Amniotic epithelial cell (primary cell): ENCODE measurements at places on chromosomes 1 and 21.

- DNase-seq, result peak; percentile 72
Observed at GRCh38 chr1:6803357-6803756, 18.1 kb downstream of the CAMTA1 start.

DNA sequence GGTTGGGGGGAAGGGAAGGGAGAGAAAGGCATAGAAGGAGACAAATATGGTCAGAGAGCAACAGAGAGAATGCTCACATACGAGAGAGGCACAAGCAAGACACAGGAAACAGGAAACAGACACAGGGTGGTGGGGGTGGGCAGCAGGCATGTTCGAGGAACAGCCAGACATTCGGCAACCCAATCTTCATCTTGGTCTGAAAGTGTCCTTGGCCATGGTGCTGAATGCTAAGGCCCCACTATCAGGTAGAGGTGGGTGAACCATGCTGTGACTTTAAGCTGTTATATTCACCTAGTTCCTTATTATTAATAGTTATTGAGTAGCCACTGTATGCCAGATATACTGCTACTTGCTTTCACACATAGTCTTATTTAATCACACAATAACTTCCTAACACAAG lies 109.2 kb downstream of the DDX20 start:
- DNase-seq, result no peak

DNA sequence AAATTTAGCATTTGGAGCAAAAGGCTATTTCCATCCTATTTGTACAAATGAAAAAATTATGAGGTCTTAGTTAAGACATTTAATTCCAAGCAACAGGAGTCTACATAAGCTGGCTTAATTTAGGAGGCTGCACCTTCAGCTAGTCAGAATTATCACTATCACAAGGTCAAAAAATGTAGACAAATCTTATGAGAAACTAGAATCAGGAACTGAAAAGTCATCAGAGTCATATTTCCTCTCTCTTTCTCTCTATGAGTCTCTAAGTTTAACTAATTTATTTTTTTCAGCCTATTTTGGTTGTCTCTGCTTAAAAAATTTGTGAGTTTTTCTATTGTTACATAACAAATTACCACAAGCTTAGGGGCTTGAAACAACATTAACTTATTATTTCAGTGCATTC lies 807.1 kb upstream of the PRMT6 start:
- no peak for DNase-seq

GRCh38 chr1:188129856-188130838 lies 1301.4 kb downstream of the PLA2G4A start:
- DNase-seq, result no peak

GRCh38 chr1:179154437-179154836 lies 72.6 kb downstream of the TOR3A start:
- no peak for DNase-seq

- no peak for DNase-seq
Observed at GRCh38 chr1:225811622-225812487, 1.9 kb downstream of the EPHX1 start.

- peak; percentile 41 for DNase-seq
Observed at GRCh38 chr21:42164064-42164789, 54.7 kb upstream of the ABCG1 start.

DNA sequence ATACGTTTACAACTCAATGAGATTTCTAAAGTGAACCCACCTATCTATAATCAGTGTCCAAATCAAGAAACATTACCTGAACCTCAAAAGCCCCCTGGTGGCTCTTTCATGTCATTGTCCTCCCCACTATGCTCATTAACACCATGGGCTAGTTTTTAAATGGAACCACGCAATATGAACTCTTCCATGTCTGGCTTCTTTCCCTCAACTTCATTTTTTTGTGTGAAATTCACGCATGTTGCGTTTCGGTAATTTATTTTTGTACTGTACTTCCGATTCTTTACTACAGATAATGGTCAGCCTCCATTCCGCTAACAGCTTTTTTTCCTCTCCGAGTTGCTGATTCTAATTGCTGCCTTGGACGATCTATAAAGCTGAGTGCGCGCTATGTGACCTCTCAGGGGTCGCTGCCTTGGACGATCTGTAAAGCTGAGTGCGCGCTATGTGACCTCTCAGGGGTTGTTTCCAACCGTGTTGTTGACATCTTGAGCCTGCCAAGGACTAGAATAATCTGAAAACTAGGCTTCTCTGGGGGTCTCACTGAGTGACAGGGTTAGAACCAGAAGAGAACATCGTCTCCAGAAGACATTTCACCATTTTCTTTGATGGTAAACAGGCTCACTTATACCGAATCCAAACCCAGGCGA lies 1.1 kb upstream of the CACYBP start:
- DNase-seq, result peak; percentile 52

GRCh38 chr21:35924714-35925301 lies 135.5 kb downstream of the SETD4 start:
- DNase-seq, result peak; percentile 77

DNA sequence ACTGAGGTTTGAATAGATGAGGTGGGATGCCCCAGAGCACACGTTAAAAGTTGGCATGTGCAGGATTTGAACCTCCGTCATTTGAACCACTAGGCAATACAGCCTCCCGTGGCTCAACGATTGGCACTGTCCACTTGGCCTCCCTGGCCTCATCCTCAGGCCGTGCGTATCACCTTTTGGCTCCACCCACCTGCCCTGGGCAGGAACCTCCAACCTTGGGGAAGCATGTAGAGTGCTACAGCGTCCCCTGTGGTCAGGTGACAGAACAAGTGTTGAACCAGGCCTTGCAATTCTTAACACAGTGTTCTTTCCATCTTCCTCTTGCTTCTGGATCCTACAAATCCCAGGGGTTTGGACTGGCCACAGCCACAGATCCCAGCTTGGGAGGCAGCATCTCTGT lies 112.6 kb downstream of the PAX7 start:
- no peak for DNase-seq

- no peak for DNase-seq
Observed at GRCh38 chr1:110593902-110594301, 12.3 kb downstream of the KCNA2 start.

DNA sequence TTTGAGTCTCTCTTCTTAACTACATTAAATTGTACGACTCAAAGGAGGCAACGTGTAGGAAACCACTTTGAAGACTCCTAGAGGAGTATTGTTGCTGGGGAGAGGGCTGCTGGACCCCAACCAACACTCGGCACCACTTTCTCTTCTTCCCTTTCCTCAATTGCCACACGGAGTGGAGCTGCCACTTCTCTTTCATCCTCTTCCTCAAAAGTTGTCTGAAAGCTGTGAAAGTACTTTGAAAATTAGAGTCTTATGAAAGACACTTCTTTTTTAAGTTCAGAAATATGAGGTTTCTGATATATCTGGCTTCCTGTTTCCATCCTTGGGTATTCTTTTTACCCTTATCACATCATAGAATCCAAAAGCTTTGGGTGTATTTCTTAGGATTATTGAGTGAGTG lies 59.5 kb downstream of the MRPS6 start:
- no peak for DNase-seq

GRCh38 chr1:185987611-185988321 lies 253.6 kb downstream of the HMCN1 start:
- DNase-seq, result no peak

DNA sequence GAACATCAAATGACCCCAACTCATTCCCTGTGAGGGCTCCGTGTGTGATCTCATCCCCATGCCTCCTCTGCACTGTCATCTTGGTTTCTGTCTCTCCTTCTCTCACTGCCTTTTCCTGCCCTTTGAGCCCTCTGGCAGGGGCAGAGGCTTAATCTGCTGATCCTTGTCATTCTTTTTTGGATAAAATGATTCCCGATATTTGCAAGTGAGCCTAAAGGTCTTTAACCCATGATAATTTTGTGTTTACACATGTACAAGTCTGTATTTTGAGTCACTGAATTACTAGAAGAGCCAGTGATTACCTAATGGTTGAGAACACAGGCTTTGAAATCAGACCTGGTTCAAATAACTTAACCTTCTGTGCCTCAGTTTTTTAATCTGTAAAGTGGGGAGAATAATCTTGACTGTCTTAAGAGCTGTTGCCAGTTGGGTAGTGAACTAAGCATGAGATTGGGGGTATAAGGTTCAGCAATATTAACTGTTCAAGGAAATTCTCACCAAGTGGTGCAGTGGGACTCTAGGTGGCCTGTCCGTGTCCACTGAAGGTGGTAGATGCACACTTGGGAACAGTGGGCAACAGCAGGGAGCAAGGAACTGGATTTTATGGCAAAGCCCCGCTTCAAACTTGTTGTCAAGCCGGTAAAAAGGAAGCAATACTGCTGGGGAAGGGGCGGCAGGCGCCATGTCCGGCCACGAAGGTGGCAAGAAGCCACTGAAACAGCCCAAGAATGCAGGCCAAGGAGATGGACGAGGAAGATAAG lies 1.6 kb downstream of the ECHDC2 start:
- DNase-seq, result no peak

DNA sequence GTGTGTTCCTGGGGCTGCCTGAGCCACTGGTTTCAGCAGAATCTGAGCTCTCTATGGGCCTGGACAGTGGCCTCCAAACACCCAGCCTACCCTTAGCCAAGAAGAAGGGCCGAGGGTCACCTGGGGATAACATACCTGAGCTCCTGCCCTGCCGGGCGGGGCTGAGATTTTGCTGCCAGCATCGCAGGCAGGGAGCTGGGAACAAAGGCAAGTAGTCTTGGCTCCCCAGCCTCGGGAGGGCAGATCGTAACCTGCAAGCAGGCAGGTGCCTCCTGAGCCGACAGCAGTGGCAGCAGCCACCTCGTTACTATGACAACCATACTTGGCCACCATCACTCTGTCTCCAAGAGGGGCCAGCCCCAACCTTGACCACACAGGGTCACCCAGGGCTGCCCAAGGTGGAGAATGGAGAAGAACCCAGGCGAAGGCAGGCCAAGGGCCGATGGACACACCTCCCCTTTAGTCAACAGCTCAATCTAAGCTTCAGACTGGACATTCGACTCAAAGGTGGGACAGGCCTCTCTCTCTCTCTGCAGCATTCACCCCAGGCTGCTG lies 54.6 kb downstream of the TOMM20 start:
- DNase-seq, result no peak

DNA sequence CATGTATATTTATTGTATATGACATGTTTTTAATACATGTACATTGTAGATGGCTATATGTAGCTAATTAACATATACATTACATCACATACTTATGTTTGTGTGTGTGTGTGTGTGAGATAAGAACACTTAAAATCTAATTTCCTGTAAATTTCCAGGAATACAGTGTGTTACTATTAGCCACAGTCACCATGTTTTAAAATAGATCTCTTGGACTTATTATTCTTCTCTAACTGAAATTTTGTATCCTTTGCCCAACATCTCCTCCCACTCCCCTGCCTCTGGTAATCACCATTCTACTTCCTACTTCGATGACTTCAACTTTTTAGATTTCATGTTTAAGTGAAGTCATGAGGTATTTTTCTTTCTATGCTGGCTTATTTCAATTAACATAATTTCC lies 64.8 kb downstream of the FCRL5 start:
- no peak for DNase-seq

DNA sequence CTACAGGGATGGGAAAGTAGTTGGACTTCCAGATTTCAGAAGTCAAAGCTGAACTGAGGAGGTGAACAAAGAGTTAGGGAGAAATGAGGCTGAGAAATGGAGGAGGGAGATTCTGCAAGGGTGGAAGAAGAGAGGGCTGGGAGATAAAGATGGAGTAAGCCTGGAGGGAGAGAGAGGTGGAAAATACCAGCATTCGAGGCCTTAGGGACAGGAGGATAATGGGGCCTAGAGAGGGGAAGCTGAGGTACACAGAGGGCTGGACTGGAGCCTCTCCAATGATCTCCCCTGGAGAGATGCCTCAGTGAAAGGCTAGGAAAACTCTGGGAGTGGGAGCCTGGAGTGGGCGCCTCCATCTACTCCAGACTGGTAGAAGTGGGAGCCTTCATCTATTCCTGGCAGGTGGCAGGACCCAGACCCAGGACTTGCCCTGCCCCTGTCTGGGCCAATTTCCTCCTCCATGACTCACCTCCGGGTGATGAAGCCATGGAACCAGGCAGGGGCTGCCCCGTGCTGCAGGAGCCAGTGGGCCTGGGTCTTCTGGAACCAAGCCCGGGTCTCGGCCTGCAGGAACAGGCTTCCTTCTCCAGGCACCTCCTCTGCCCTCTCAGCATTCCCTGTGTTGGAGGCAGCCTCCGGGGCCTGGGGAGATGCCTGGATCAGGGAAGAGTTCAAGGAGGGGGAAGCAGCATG lies 1.9 kb downstream of the SH2D2A start:
- DNase-seq, result no peak

DNA sequence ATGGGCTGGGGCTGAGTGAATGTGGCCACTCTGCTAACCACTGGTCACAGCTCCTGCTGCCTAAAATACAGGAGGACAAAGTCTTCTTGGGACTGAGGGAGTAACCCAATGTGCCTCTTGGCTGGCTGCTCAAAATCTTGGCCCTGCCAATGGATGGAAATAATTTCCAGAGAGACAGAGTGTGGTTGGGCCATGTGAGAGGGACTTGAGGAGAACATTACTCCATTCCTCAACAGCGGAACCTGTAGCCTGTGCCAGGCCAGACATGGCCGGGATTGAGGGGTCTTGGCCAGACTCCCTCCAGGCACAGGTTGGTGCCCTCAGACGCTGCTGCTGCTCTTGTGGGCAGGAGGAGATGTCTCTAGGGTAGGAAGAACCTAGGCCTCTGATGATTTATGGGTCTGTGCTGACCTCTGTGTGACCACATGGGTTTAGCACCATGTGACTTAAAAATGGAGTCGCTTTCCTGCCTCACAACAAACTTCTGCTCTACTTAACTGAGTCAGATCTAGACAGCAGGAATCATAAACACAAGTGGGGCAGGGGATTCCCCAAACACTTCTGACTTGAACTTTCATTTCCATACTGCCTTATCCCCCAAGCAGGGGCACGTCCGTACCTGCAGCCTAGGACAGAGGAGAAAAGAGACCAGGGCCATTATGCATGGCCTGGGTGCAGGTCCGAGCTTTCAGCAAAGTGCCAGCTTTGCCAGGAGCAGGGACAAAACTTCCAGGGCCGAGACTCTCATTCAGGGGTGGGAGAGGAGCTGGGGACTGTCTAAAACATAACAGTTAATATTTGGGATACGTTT lies 79.2 kb downstream of the CD34 start:
- peak; percentile 80 for DNase-seq

DNA sequence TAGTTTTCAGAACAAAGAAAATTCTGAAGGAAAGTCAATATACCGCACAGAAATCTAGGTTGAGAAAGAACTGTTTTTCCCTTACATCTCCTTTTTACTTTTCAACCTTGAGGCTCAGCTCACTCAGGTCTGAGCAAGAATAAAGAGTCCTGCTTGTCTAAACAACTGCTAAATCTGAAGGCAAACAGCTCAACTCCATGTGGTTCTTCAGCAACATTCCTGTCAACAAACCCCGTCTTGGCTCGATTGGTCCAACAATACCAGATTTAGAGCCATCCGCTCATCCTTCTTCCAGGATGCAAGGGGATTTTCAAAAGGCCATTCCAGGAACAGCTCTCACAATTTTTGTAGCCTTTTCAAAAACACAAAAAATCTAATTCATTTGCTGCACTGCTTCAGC lies 119.8 kb downstream of the HLCS start:
- peak; percentile 40 for DNase-seq

- peak; percentile 86 for DNase-seq
Observed at GRCh38 chr21:27555996-27556395, 589.1 kb upstream of the ADAMTS5 start.

- no peak for DNase-seq
Observed at GRCh38 chr1:114468047-114468446, 43.0 kb downstream of the TRIM33 start.

- DNase-seq, result peak; percentile 19
Observed at GRCh38 chr1:78490861-78491450, at the start of gene PTGFR. PTGFR (plus strand) TSS chr1:78490974; CDS start chr1:78492744, 1,770 bp downstream.

GRCh38 chr1:11751087-11751486 lies 10.9 kb upstream of the C1orf167 start:
- DNase-seq, result no peak

GRCh38 chr21:41703857-41704501 lies 62.9 kb downstream of the RIPK4 start:
- DNase-seq, result no peak

GRCh38 chr1:12201352-12202189 lies 28.3 kb upstream of the VPS13D start:
- no peak for DNase-seq
